Right kidney (tissue), 9 donors: ENCODE measurements at places on chromosomes 5 and 9.
A peak's percentile ranks its signal among the peaks of the same experiment; 100 is the strongest.

- DNase-seq, result no peak
These were observed 73.0 kb downstream of the ENC1 start for GRCh38 chr5:74567411-74567995.

GRCh38 chr9:96620832-96621269 is 1.2 kb upstream of the CDC14B start:
- peak; percentile 23 for DNase-seq

DNA sequence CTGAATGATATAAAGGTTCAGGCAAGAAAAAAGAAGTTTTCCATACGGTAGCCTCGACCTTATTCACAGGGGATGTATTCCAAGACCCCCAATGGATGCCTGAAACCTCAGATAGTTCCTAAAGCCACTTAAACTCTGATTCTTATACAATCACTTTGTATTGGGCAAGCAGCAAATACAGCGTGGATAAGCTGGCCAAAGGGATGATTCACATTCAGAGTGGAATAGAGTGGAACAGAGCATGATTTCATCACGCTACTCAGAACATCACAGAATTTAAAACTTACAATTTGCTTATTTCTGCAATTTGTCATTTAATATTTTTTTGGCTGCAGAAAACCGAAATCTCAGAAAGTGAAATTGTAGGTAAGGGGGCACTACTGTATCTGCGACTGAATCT is 40.5 kb upstream of the CDH18 start:
- DNase-seq, result no peak

DNA sequence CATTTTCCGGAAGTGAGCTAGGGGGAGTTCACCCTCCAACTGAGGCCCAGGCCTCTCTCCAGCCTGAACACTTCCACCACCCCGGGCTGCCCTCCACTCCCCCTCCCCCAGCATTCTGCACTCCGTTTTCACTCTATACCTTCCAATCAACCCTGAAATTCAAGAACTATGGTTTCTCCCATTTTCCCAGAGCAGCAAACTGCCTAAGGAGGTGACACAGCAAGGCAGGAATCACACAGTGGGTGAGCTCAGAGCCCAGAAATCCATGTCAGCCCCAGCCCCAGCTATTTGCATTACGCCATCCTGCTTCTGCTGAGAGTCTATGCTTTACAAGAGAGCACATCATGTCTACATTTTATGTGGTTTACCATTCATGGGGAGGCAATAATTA is 11.9 kb downstream of the MSX2 start:
- no peak for DNase-seq

DNA sequence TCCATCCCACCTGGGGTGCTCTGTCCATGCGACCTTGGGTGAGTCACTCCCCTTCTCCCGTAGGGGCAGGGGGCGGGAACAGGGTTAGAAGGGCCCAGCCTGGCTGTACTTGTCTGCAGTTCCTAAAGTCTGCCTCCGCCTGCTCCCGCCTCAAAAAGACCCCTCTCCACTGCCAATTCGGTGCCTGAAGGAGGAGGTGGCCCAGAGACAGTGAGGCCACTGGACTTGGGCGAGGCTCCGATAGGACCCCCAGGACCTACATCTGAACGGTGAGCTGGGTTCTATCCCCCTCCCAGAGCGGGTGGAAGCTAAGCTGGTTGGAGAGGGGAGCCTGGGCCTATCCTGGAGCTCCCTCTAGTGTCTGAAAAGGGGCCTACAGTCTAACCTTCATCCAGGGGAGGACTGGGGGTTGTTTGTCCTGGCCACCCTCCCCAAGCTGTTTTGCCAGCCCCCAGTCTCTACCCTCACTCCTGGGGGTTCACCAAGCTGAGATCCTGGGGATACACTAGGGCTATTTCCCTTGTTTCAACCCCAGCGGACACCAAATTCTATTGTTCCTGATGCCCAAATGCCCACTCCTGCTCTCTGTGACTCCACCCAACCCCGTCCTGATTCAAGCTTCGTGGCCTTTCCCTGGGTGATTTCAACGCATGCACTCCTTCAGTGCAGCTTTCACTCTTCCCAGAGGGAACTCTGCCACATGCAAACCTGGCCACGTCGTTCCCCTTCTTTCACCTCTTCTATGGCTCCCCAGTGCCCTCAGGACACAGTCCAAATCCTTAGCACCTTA is 6.1 kb upstream of the CRB2 start:
- DNase-seq, result peak; percentile 67

GRCh38 chr5:523441-524222 is 617 bp downstream of the SLC9A3 start:
- DNase-seq, result peak; percentile 76

- no peak for DNase-seq
These were observed 191.8 kb downstream of the ESM1 start for GRCh38 chr5:54793468-54794134.

- no peak for DNase-seq
These were observed 34.9 kb downstream of the IQGAP2 start for GRCh38 chr5:76438025-76438424.

- no peak for DNase-seq
These were observed 16.4 kb upstream of the GADD45G start for GRCh38 chr9:89588271-89588879.

DNA sequence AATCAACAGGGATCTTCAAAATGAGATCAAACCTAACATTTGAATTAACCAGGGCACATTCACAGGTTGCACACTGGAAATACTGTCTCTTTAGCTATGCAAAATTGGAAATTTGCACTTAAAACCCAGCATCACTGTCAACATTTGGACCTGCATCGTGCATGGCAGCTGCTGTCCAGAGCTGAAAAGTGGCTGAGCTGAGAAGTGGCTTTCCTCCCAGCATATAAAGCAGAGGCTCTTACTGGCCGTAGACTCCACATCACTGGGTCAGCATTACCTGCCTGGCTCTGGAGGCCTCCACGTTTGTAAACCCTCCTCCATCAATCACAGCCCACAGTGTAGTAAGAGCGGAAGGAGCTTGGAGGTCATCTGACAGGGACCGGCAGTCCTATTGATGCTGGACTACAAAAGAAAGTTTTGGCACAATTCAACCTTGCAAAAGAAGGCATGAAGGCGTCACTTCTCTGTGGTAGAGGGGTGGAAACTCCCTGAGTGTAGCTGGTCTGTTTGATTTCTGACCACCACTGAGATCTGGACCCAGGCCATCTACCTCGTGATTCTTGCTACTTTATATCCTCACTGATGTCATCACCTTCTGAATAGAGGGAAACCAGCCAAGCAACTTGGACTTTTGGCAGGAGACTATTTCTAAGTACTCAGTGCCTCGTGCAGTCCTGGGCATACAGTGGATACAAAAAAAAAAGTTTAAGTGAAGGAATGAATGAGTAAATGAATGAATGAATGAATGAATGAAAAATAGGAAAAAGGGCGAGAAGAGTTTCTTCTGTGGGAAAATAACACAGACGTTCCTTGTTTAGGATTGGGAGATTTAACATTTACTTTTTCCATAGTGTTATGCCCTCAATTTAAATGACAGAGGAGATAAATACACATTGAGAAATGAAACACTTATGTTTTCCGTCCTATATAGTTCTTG is 14.8 kb downstream of the RASEF start:
- no peak for DNase-seq

- DNase-seq, result no peak
These were observed 1.2 kb downstream of the AP3S1 start for GRCh38 chr5:115842952-115843351.

DNA sequence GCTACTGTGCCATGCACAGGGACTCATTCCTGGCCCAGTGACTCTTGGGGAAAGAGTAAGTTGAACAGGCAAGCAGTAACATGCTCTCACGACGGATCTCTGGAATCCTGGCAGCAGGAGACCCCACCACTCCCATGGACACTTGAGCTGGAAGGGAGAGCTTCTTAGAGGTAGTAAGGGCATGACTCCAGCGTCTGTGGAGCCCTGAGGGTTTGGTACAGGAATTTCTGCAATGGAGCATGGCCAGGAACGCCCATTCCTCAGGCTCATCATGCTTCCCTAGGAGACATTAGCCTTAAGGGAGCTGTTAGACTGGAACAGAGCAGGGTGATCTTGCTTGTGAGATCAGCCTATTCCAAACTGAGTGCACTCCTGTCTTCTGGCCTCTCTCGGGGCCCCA is 212.9 kb downstream of the MAT2B start:
- no peak for DNase-seq

GRCh38 chr5:131214609-131215227 is 44.0 kb downstream of the LYRM7 start:
- DNase-seq, result no peak
